GM12892 (cell line): ENCODE measurements at places on chromosomes 6 and 20.

DNA sequence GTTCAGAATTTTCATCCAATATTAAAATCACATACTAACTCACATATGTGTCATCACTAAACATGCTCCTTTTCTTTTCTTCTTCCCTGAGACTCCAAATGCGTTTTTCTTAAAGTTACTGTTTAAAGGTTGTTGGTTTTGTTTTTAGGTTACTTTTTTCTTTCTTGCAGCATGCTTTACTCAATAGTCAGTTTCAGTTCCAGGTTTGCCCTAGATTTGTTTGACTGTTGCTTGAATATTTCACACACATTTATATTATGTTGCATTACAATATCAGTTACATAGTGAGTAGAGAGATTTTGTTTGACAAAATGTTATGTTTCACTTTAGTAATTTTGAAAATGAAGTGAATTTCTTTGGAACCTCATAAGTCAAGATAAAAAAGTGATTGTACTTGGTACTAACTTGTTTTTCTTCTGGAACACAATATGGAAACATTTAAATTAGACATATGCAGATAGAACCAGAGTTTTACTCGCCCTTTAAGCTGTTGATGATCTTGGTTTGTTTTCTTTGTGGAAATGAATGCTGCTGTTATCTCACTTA is 27.3 kb downstream of the FNDC1 start:
- DNase-seq, result no peak

DNA sequence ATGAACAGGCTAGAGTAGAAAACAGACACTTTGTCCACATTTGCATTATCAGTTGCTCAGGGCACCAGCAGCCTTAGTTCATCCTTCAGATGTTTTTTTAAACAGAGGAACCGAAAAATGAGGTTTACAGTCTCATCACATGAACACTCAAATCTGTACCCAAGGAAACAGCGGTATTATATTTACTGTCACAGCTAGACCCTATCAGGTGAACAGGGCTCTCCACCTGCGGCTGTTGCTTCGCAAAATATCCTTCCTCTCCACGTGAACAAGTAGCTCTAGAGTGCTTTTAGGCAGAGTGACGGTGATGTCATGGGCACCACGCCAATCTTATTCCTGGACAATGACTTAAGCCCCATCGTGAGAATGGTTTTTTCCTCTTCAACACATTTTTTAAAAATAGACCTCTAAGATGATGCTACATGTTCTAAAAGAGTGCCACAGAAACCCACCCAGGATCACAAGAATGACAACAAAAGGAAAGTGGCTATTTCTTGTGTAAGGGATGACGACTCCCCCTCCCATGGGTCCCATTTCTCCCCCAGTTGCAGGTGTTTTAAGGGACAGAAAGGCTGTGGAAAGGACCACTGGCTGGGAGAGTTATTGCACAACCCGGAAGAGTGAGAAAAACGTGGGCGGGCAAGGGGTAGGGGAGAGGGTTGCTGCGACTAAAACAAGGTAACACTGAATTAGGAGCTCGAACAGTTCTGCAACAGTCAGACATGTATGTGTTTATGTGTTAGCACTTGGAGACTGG is 77.7 kb downstream of the EFHC1 start:
- no peak for DNase-seq

DNA sequence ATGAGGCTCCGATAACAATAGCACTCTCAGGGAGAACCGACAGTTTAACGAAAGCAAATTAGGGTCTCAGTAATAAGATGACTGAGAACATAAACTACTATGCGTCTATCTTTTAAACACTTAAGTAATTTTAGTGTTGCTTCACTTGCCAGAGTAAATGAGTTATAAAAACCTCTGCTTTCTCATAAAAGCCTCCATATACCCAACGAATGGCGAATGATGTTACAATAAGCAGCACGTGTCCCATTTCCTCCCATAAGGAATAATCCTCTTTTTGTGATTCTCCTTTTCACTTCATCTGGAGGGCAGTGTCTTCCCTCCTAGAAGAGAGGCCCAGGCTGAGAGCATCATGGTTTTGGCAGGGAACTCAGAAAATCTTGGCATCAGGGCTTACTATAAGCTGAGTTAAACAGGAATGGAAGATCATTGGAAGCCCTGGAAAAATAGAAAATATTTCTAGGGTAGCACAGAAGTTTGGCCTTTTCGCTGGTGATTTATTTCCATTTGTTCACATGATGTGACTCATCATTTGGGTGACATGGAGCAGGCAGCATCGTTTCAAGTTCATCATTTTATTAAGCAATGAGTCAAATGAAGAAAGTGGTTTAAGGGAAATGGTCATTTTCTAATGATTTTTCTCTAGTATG is 255.4 kb downstream of the ATXN1 start:
- no peak for DNase-seq

DNA sequence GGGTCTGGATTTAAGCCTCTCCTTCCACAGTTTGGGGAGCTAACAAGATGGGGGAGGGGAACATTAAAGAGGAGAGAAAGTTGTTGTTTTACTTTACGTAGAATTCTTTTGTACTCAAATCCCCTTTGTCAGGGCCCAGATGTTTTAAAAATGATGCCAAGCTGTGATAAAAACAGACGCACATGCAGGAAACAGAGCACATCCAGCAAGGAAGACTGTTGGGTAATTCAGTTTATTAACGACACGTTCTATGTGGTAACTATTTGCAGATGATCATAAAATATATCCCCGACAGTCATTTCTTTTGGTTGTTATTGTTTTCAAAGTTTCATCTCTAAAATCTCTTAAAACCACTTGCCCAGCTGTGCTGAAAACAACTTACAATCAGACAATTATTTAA is 307.0 kb upstream of the PRDM1 start:
- no peak for DNase-seq

DNA sequence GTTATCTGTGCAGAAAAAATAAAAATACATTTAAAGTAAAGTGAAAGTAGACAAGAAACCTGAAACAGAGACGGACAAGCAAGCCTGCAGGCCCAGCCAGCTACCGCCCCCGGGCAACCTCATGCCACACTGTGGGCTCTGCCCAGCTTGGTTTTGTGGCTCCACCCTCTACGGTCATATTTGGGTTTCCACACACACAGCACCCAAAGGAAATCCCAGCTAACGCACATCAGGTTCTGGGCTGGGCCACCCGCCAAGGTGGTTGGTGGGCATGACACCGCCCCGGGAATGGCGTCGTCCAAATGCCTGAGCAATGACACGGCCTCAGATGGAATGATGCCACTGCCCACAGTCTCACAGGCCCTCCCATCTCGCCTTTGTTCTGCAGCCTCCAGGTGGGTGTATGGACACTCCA is 22.9 kb downstream of the FAM110A start:
- DNase-seq, result no peak

- DNase-seq, result no peak
These were observed 411.2 kb upstream of the SPTLC3 start for GRCh38 chr20:12597551-12597950.

GRCh38 chr6:111721753-111722154 is 116.1 kb upstream of the TRAF3IP2 start:
- DNase-seq, result peak; percentile 18

DNA sequence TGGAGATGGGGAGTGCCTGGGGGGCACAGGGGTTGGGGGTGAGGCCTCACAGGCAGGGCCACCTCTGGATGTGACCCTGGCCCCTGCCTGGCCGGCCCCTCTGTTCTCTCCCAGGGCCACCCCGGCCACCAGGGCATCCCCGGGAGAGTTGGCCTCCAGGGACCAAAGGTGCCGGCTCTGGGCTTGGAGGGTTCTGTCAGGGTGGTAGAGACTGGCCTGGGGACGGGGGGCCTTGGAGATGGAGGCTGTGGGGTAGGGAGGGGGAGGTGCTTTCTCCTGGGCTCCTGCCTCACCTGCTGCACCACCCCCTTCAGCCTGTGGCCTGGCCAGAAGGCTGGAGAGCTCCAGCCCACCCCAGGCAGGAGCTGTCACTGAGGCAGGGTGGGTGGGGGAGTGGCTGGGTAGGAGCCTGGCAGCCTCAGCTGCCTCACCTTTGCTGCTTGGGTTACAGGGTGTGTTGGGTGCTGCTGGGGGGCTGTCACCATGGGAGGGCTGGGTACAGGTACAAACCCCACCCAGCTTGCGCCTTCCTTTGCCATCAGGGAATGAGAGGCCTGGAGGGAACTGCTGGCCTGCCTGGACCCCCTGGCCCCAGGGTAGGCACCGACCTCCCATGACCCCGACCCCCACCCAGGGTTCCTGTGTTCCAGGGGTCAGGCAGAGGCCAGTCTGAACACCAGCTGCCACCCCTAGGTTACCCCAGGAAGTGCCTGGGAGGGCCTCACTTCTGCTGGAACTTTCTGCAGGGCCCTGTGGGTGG is 32.7 kb downstream of the COL20A1 start:
- no peak for DNase-seq

GRCh38 chr6:25257686-25258348 is 21.4 kb upstream of the CARMIL1 start:
- no peak for DNase-seq

DNA sequence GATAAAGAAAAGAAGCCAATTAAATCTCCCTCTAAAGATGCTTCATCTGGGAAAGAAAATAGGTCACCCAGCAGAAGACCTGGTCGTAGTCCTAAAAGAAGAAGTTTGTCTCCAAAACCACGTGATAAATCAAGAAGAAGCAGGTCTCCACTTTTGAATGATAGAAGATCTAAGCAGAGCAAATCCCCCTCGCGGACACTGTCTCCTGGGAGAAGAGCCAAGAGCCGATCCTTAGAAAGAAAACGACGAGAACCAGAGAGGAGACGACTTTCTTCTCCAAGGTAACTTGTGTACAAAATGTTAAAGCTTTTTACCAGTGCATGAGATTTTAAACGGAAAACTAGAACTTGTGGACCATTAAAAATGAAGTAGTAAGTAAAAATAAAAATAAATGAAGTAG is 46.5 kb downstream of the FAM217A start:
- DNase-seq, result no peak
